Cortex of kidney (tissue), 1 donor: ENCODE measurements at places on chromosomes 1 and 21.
A peak's percentile ranks its signal among the peaks of the same experiment; 100 is the strongest.

- no peak for DNase-seq
Measured at GRCh38 chr1:221795380-221795779, 53.5 kb upstream of the DUSP10 start.

DNA sequence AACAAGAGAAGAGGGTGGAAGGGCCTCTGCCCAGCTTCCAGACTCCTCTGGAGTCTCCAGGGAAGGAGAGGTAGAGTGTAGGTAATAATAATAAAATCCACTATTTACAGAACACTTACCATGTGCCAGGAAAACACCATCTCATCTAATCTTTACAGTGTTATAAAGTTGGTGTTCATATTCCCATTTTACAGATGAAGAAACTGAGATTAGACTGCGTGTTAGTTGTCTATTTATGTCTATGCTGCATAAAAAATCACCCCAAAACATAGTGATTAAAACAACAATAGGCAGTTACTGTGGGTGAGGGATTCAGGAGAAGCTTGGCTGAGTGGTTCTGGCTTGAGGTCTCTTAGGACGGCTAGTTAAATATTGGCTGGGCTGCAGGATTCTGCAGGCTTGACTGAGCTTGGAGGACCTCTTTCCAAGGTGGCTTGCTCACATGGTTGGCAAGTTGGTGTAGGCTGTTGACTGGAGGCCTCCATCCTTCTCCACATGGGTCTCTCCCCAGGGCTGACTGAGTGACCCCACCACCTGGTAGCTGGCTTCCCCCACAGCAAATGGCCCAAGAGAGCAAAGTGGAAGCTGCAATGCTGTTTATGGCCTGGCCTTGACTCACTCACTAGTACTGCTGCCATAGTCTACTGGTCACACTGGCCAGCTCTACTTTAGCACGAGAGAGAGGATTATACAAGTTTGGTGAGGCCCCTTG, 6.5 kb upstream of the ALX3 start:
- no peak for DNase-seq

DNA sequence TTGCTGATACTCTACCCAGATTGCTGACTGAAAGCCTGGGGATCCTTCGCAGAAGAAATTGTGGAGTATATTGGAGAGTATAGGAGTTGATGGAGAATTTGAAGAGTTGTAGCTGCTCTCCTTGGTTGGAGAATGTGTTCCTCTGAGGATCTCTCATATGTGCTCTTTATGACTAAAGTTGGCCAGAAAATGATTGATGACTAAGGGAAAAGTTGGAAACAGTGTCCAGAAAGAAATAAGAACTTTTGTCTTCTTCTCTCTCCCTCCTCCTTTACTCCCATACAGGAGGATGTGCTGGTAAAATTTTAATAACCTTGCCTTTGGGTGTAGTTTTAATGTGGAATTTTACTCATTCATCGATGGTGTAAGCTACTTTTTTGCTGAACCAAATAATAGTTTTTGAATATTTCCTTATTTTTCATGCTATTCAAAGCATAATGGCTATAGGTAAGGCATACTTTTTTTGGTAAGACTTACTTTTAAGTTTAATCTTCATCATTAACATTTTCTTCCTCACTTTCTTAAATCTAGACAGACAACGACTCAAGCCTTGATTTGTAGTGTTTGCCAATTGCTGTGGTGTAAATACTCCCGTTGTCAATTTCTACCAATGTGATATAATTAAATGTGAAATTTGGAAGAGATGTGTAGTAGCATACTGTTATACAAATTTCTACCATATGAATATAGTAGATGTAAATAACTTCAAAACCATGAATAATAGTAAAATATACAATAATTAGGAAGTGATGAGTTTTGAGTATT, 13.7 kb downstream of the C1orf141 start:
- DNase-seq, result no peak

- DNase-seq, result no peak
Measured at GRCh38 chr1:43444836-43445235, 8.9 kb downstream of the HYI start.

- DNase-seq, result no peak
Measured at GRCh38 chr1:94653454-94653853, 111.9 kb upstream of the F3 start.

- no peak for DNase-seq
Measured at GRCh38 chr21:29909571-29909970, 30.2 kb downstream of the GRIK1 start.

DNA sequence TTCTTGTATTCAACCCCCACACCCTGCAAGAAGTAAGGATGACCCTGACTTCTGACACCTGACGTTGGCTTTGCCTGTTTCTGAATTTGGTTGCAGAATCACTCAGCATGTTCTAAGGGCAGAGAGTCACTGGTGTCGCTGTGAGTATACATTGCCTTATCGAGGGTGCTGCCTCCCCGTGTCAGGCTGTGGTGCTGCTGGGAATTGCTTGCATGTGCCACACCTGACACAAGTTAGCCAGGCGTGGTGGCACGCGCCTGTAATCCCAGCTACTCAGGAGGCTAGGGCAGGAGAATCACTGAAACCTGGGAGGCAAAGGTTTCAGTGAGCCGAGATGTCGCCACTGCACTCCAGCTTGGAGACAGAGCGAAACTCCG, 45.9 kb downstream of the WDR4 start:
- DNase-seq, result no peak

- peak; percentile 43 for DNase-seq
Measured at GRCh38 chr1:54581621-54582035, 33.6 kb downstream of the ACOT11 start.

- no peak for DNase-seq
Measured at GRCh38 chr1:172178886-172179285, 241.6 kb upstream of the C1orf105 start.

DNA sequence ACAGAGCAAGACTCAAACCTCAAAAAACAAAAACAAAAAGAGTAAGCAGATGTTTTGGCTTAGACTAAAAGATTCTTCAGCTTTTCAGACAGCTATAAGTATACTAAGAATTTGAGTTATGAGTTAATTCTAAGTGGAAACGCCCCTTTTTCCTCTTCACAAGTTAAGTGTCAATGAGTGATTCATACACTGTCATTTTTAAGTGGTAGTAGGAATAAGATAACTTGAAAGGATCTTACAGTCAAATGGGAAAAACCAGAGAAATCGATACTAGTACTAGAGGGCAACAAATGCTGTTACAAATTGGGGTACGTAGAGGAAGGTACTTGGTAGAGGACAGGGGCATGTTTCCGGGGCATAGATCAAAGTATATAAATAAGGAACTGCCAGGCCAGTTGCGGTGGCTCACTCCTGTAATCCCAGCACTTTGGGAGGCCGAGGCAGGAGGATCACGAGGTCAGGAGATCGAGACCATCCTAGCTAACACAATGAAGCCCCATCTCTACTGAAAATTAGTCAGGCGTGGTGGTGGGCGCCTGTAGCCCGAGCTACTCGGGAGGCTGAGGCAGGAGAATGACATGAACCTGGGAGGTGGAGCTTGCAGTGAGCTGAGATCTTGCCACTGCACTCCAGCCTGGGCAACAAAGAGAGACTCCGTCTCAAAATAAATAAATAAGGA, 7.4 kb downstream of the H3-3A start:
- DNase-seq, result no peak

GRCh38 chr1:222634180-222635013, 16.5 kb downstream of the MIA3 start:
- DNase-seq, result no peak

DNA sequence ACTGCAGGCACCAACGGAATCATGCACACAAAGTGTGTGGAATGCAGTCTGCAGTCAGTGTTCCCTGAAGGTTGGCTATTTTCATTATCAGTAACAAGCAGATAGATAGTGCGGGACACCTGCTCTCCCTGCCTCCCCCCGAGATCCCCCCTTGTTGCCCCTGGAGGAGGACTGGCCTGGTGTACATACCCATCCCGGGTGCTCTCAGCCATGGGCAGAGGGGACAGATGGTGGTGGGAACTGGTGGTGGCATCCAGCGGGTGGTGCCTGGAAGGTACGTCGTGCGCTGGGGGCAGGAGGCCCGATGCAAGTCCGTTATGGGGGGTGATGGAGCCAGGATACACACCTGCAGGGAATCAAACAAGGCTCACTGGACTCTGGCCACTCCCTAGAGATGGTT, 55.2 kb downstream of the DMRTB1 start:
- no peak for DNase-seq

GRCh38 chr1:208074353-208074752, 163.4 kb upstream of the CD34 start:
- no peak for DNase-seq

GRCh38 chr1:45550401-45551351, at the start of gene AKR1A1:
Gene AKR1A1 (plus strand): TSS chr1:45550826. CDS start chr1:45561795, 10,969 bp downstream.
- no peak for DNase-seq

GRCh38 chr1:47436979-47437446, 831 bp upstream of the FOXD2 start:
- no peak for DNase-seq

DNA sequence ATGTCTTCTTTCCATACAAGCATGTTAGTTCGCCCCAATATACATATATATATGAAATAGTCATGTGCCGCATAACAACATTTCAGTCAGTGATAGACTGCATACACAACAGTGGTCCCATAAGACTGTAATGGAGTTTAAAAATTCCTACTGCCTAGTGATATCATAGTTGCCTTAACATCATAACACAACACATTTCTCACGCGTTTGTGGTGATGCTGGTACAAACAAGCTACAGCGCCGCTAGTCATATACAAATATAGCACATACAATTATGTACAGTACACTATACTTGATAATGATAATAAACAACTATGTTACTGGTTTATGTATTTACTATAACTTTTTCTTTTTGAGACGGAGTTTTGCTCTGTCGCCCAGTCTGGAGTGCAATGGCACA, 10.7 kb upstream of the SLAMF8 start:
- no peak for DNase-seq

GRCh38 chr1:169892927-169893644, 610 bp downstream of the SCYL3 start:
- no peak for DNase-seq

DNA sequence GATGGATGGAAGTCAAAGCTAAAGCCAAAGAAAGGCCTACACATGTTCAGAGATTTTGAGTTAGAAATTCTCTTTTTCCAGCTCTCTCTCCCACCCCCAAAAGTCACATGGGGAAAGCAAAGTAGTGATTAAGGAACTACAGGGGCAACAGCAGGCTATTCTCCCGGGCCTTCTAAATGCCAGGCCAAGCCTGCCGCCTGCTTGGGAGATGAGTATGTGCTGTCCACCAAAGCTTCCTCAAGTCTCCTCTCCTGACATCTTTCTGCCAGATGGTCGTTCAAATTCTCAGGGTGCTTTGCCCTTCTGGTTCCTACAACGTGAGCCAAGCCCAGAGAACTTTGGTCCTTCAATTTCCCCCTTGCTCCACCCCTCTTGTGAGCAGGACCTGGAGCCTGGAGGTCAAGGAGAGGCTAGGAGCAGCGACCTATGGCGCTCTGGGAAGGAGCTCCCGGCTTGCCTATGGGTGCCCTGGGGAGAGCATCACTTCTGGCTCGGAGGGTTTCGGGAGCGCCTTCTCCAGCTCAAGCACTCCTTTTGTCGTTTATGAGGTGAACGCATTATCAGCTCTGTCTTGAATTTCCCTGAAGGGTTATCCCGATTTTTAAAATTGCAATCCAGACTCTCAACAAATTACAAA, 4.4 kb upstream of the PRRX1 start:
- DNase-seq, result no peak

DNA sequence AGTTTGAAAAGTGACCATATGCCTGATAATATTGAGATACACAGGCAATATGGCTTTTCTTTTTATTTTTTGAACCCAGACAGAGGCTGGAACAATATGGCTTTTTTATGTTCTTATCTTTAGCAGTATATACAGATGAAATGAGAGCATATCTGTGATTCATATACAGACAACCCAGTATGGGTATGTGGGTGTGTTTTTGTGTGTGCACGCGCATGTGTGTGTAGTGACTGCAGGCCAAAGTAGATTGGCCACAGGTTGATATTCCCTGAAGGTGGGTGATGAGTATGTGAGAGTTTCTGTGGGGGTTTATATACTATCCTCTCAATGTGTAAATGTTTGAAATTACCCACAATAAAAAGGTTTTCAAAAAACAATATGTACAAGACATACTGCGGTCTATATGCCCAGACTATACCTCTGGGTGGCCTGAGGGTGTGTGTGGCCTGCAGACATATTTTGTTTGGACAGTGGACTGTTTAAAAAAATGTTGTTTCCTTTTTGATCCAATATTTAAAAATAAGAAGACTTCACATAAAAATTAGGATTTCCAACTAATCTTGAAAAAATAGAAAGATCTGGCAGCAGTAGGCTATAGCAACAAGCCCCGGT, 26.3 kb upstream of the TIAM1 start:
- no peak for DNase-seq

DNA sequence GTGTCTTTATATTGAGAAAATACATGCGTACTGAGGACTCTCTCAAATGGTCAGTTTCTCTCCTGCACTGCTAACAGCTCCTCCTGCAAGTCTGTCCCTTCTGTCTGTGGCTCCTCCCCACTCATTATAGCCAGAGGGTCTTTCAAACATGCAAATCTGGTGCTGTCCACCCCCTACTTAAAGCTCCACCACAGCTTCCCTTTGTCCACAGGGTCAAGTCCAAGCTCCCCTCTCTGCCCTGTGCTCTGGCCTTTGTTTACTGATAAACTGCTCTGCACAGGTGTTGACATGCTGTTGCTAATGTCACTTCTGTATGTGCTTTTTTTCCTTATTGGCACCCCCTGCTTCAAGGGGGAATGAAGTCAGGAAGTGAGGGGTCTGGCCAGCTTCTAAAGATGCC, 47.7 kb upstream of the GPR37L1 start:
- DNase-seq, result no peak

- DNase-seq, result no peak
Measured at GRCh38 chr1:74430342-74430934, 82.0 kb downstream of the LRRC53 start.

DNA sequence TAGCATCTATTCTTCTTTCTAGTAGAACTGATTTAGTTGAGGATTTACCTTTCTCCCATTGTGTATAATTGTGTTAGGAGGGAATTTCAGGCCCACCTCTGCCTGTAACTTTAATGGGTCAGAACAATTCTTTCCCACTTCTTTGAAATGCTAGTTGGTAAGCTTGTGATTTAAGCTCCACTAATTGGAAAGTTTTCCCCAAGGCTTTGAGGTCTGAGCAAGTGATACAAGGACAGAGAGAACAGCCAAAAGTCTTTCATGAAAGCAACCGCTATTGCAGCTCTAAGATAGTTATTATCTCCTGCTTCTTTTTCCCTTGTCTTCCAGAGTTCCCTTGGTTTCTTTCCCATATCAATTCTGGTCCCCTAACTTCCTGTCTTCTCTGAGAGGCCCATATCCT, 38.7 kb upstream of the PDC start:
- no peak for DNase-seq

DNA sequence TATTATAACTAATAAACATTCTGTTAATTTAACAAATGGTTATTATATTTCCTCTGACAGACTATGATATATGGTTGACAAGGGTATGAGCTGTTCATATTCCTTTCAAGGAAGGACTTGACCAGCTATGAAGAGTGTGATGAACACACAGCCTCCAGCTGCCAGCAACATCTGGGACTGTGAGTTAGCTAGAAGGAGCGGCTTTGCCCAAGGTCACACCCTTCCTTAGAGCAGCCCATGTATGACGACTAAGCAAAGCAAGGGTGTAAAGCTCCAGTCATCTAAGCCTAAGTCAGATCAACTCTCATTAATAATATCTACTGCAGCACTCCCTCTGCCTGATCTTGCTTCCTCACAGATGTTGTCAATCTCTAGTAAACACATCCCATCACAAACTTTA, 355.4 kb downstream of the PLPP3 start:
- DNase-seq, result no peak
